ENCODE measurements at places on chromosomes 5 and 9.

DNA sequence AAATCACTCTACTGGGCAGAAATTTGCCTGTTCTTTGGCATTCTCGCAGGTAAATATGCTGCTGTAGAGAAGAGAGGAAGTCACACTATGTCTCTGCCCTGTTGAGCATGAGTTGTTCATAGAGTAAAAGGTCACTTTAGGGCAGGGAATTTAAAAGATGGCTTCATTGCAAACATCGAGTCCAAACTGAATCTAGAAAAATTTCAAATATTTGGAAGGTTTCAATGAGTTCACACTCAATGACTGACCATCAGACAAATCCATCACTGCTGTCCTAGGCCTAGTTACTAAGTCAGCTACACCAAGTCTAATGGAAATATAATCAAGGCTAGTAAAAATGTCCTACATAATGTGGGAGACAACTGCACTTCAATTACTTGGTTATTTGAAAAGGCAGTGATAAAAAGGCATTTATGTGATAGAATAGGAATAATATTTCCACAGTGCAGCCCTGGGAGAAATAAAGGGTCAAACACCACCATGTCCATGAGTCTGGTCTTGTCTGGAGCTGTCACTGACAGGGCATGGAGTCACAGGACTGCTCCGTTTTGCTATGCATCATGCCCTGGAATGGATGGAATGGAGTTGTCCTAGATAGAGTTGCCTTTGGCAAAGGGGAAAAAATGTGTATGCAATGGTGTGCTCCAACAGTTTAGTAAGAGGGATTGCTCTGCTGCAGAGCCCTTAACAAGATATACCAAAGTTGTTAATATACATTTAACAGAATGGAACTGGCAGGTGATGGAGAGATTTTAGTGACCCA is 218.5 kb upstream of the DAPK1 start:
- no peak overlapping the region for H3K4me3 ChIP-seq
- H3K27ac ChIP-seq, result no peak overlapping the region
- no peaks in the 10 kb centered on the region for H3K36me3 ChIP-seq
- DNase-seq, result no peak
- peaks cover 2% of the 10 kb centered on the region for H3K27me3 ChIP-seq

- no peak for DNase-seq
- no peak overlapping the region for H3K4me3 ChIP-seq
- H3K27ac ChIP-seq, result no peak overlapping the region
- H3K36me3 ChIP-seq, result no peaks in the 10 kb centered on the region
- peaks cover 3% of the 10 kb centered on the region for H3K4me1 ChIP-seq
Measured at GRCh38 chr9:115134941-115135340, 17.0 kb upstream of the TNC start.

DNA sequence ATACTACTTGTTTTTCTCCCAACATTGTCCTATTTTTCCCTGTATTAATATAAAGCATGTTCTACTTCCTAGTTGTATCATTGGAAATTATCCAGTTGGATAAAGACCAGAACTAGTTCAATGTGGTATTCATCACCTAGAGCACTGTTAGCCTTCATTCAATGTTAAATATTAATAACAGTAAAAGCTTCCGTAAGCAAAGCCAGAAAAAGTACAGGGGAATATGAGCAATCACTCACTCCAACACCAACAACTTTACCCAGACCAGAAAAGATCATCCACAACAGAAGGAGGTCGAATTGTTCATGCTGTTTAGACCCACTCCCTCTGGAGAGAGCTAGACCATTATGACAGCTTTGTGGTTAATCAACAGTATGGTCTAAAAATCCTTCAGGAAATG is 728.4 kb downstream of the MAT2B start:
- no peak for DNase-seq
- H3K36me3 ChIP-seq, result no peaks in the 10 kb centered on the region
- no peak overlapping the region for H3K4me3 ChIP-seq
- no peaks in the 10 kb centered on the region for H3K4me1 ChIP-seq
- H3K27ac ChIP-seq, result no peak overlapping the region
- H3K27me3 ChIP-seq, result no peaks in the 10 kb centered on the region

DNA sequence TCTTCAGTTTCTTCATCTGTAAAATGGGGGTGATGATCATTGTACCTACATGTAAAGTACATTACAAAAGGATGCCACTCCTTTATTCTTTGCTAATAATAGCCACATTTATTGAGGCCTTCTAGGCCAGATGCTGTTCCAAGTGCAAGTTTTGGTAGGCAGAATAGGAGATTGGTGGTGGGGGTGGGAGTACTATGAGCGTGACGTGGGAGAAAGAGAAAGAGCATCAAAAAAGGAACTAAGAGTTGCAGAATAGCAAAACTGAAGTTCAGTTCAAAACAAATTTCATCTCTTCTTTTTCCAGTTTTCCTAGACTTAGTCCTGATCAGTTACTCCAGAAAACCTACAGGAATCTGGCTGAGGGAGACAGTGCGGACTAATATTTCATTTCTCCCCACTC is 174.1 kb downstream of the SNX18 start:
- H3K4me1 ChIP-seq, result peaks cover 5% of the 10 kb centered on the region
- H3K36me3 ChIP-seq, result peaks cover 13% of the 10 kb centered on the region
- H3K27me3 ChIP-seq, result peaks cover 7% of the 10 kb centered on the region
- H3K4me3 ChIP-seq, result no peak overlapping the region

Measured in activated T-helper 2 cell treated with anti-CD3 and anti-CD28 coated beads, Interferon-gamma antibody, Interleukin-2, Interleukin-4, amounts not matched to agents 10 μg/mL and 5 μg/mL and 100 μg/mL, durations not matched to agents 14 hours and 24 hours and 36 hours (primary cell).